Coronary artery (tissue), 2 donors: ENCODE measurements at places on chromosomes 2 and 18.

DNA sequence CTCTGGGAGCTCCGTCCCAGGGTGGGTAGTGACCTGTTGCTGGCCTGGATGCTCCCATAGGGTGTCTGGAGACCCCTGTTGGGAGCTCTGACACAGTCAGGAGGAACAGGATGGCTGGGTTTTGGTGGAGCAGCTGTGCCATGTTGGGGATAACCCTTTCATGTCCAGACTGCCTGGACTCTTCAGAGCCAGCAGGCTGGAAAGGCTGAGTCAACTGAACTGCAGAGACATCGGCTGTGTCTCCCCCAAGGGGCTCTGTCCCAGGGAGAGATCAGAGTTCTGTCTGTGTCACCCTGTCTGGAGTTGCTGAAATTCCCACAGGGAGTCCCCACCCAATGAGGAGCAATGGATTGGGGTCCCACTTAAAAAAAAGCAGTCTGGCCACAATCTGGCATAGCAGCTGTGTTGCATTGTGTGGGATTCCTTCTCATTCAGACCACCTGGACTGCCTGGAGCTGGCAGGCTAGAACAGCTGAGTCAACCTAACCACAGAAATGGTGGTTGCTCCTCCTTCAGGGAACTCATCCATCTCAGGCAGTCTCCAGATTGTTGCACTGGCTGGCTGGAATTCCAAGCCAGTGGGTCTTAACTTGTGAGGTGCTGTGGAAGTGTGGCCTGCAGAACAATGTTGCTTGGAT, 37.2 kb downstream of the AGPS start:
- DNase-seq = no peak

DNA sequence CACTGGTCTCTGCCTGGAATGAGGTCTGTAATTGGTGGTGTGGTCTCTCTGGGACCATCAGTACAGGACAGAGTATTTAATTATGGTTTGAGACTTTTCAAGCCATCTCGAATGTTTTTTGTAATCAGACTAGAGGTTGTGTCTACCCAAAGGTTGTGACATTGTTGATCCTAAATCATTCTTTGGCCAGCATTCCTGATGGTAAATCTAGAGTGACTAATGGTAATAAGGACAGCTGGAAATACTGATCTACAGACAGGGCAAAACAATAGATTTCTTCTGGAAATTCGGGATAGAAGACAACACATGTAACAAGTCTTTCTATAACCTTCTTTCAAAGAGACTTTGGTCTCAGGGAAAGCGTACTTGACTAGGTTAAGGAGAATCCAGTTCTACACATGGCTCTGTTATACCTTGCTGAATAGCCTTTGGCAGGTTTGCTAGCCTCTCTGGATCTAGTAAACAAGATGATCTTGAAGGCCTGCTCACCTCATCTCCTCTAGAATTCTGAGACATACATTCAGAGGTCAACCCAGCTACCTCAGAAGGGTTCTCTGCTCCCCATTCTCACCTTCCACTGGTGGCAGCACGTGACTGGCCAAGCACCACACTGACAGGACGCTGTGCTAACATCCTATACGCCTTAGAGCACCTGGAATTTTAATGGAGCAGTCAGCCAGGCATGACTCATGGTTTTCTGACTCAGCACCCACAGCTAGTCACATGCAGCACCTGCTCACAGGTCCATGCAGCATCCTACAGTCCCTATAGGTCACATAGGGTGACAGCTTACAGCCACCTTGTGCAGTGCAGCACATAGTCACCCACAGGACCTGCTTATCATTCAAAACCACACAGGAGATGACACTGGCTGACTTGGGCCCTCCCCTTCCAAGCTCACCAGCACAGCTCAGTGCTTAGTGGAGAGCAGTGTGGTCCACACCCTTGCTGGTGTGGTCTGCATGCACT, 12.2 kb downstream of the PLB1 start:
- no peak for DNase-seq

- DNase-seq = no peak
Observed at GRCh38 chr2:165698444-165698884, 95.6 kb downstream of the GALNT3 start.

DNA sequence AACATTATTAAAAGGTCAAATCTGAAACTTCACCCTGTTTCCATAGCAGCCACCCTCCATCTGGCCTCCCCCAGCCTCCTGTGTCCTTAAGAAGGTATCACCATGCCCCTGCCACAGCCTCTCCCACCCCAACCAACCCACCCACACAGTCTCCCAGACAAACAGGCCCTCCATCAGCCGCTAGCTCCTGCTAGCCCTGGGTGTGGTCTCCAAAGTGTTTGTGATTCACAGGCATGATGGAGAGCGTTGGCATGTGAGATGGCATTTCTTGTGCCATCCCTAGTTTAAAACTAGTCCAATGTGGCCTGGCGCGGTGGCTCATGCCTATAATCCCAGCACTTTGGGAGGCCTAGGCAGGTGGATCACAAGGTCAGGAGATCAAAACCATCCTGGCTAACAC, 44.9 kb upstream of the GPR45 start:
- no peak for DNase-seq

DNA sequence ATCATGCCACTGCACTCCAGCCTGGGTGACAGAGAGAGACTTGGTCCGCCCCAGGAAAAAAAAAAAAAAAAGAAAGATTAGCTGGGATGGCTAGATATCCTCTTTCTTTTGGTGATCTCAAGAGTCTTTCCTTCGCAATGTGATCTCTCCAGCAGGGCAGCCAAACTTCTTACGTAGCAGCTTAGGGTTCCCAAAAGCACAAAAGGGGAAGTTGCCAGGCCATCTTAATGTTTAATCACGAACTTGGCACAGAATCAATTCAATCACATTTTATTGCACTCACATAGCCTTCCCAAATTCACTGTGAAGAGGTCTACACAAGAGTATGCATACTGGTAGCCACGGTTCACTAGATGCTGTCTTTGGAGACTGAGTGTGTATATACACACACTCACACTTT, 53.1 kb downstream of the VIL1 start:
- DNase-seq = no peak

GRCh38 chr2:61898810-61899209, 6.7 kb upstream of the COMMD1 start:
- no peak for DNase-seq
